Small intestine (tissue), 16 donors: ENCODE measurements at places on chromosomes 3 and 15. TPM values are rescaled to one million over a fixed set of nuclear protein-coding genes. Genes with fewer than 3 reads are reported as not detected.

KLHL6 gene
- polyA plus RNA-seq = 2.0 TPM

SNURF gene
- polyA plus RNA-seq = not detected

TTLL13 gene
- 0.07 TPM for polyA plus RNA-seq

PARP9 gene
- 28.4 TPM for polyA plus RNA-seq

MOBP gene
- polyA plus RNA-seq = 0.37 TPM

DNA sequence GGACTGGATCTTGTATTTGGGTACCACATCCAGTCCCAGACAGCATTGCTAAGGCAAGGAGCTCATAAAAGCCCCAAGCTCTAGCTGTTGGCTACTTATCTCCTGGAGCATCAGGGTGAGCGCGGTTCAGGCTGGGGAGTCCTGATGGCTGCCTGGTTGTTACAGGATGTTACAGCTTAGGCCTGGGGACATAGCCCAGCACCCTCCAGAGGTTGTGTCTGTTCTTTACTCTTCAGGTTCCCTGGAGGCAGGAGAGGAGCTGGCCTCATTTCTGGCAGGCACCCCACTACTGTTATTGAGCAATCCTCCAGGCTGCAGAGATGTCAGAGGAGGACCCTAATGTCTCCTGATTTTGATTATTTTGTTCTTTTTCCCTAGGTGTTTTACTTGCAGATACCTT is 26.6 kb downstream of the APBA2 start:
- no peaks in the 10 kb centered on the region for H3K4me1 ChIP-seq
- no peaks in the 10 kb centered on the region for H3K27me3 ChIP-seq
- DNase-seq = no peak
- no peaks in the 10 kb centered on the region for H3K36me3 ChIP-seq
- H3K27ac ChIP-seq = no peak overlapping the region

- H3K27me3 ChIP-seq = no peaks in the 10 kb centered on the region
- peak overlapping the region; percentile 50 for H3K27ac ChIP-seq
- peaks cover 22% of the 10 kb centered on the region for H3K36me3 ChIP-seq
- no peaks in the 10 kb centered on the region for H3K4me1 ChIP-seq
- DNase-seq = peak; percentile 42
Measured at GRCh38 chr3:125310623-125311081, 64.5 kb downstream of the ZNF148 start.

DNA sequence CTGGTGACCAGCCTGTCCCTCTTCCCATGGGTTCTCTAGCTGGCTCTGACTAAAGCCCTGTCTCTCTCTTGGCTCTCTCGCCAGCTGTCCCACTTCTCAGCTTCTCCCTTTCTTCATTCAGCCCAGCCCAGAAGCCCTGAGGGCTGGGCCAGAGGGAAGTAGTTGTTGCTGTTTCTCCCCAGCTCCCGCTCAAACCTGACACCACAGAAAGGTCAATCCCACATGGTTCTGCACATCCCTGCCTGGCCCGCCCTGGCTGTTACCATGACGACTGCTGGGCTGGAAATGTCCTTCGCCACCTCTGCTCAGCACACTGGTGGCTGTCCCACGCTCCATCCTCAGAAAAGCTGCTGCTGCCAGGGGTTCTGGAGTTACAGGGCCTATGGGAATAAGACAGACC is 25.9 kb downstream of the CCDC32 start:
- no peaks in the 10 kb centered on the region for H3K36me3 ChIP-seq
- no peak overlapping the region for H3K4me3 ChIP-seq
- H3K27me3 ChIP-seq = no peaks in the 10 kb centered on the region
- DNase-seq = no peak
- H3K27ac ChIP-seq = no peak overlapping the region

- no peak overlapping the region for H3K4me3 ChIP-seq
- peak; percentile 19 for DNase-seq
- no peak overlapping the region for H3K27ac ChIP-seq
- no peaks in the 10 kb centered on the region for H3K36me3 ChIP-seq
- no peaks in the 10 kb centered on the region for H3K27me3 ChIP-seq
Measured at GRCh38 chr3:111735243-111735758, 123.8 kb upstream of the PHLDB2 start.

- no peaks in the 10 kb centered on the region for H3K27me3 ChIP-seq
- no peak overlapping the region for H3K4me3 ChIP-seq
- DNase-seq = no peak
- peaks cover 4% of the 10 kb centered on the region for H3K4me1 ChIP-seq
Measured at GRCh38 chr15:52518487-52519371, 10.0 kb downstream of the MYO5A start.

DNA sequence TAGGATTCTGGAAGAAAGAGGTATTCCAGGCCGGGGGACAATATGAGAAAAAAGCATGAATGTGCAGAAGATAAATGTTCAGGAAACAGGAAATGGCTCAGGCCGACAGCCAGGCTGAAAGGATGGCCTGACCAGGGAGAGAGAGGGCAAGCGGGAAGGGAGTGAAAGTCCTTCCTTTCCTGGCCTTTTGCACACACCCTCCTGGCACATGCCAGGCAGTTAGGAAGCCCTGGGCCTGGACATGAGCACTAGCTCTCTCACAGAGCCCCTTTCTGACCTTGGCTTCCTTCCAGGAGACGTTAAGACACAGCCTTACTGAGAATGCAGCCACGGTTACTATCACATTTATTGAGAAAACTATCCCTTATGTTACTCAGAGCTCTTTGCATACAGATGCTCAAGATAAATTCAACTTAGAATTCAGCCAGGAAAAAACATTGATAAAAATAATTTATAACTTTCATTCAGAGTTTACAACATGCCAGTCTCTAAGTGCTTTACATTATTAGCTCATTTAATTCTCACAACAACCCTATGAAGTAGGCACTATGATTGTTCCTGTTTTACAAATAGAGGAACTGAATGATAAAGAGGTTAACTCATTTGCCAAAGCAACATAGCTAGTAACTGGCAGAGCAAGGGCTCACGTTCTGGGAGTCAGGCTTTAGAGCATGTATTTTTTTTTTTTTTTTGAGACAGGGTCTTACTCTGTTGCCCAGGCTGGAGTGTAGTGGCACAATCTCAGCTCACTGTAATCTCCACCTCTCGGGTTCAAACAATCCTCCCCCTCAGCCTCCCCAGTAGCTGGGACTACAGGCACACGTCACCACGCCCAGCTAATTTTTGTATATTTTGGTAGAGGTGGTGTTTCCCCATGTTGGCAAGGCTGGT is 39.4 kb upstream of the SMAD3 start:
- H3K27ac ChIP-seq = peak overlapping the region; percentile 91
- peaks cover 45% of the 10 kb centered on the region for H3K4me1 ChIP-seq
- peak; percentile 41 for DNase-seq
- no peaks in the 10 kb centered on the region for H3K27me3 ChIP-seq
- no peaks in the 10 kb centered on the region for H3K36me3 ChIP-seq
- no peak overlapping the region for H3K4me3 ChIP-seq

GRCh38 chr15:72758182-72758581 is 25.4 kb downstream of the ADPGK start:
- H3K4me1 ChIP-seq = no peaks in the 10 kb centered on the region
- DNase-seq = no peak
- H3K36me3 ChIP-seq = peaks cover 52% of the 10 kb centered on the region

DNA sequence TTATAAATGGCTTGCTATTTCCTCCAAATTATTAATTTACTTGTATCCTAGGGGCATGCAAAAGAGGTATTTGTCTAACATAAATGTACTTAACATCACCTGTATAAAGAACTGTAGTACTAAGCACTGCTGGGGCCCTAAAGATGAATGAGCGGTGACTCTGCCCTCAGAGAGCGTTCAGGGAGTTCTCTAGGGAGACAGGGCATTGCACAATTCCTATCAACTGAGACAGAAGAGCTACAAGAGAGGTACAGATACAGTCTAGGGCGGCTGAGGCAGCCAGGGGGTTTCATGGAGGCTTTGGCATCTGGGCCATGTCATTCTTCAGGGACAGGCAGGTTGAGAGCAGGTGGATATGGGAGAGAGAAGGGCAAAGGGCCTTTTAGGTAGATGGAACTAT is 39.9 kb upstream of the PARL start:
- H3K4me1 ChIP-seq = peaks cover 4% of the 10 kb centered on the region
- H3K27me3 ChIP-seq = no peaks in the 10 kb centered on the region
- no peak for DNase-seq
- peak overlapping the region; percentile 59 for H3K27ac ChIP-seq
- H3K4me3 ChIP-seq = no peak overlapping the region

DNA sequence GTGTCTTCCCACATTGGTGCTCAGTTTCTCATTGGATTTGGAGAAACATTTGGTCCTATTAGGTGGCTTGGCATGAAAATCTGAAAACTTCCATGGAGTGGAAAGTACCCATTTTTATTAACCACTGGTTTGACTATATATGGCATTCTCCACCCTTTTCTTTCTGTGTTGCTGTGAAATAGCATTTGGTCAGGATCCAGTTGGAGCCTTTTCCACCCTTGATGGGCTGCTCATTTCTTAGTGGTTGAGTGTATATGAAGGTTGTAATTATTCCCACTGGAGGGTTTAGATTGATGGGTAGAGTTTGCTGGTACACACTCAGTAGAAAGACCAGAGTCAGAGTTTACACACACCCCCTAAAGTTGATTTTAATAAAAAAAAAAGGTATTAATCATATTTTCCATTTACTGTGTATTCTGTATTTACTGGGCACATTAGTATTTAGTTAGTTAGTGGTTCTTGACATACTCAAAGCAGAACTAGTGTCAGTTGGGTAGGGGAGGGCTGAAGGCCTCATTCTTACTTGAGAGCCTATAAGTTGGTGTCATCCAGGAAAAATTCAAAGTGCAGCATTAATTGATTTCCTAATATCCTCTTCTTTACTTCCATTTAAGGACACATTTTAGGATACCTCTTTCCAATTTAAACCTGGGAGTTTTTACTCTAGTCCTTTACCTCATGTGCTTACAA is 69.5 kb downstream of the FLNB start:
- H3K4me3 ChIP-seq = no peak overlapping the region
- peaks cover 41% of the 10 kb centered on the region for H3K36me3 ChIP-seq
- no peak for DNase-seq
- no peak overlapping the region for H3K27ac ChIP-seq

GRCh38 chr15:59330649-59331048 is 42.0 kb downstream of the MYO1E start:
- H3K27me3 ChIP-seq = no peaks in the 10 kb centered on the region
- peaks cover 7% of the 10 kb centered on the region for H3K36me3 ChIP-seq
- no peak overlapping the region for H3K27ac ChIP-seq
- no peak for DNase-seq

DNA sequence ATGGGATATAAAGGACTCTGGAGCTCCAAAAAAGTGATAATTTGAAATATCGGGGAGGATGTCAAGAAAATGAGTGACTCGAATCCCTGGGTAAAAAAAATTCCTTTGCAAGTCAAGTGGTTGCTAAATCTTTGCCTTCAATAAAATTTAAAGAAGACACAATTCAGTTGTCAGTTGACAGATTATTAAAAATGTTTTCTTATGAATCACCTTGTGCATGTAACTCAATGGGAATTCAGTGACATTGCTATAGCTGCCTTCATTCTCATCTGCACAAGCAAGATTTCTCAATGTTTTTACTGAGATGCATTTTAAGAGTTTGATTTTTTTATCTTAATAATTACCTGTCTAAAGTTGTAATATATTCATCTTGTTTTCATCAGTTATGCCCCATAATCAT is 264.0 kb upstream of the IL12A start:
- DNase-seq = no peak
- H3K4me3 ChIP-seq = no peak overlapping the region
- no peak overlapping the region for H3K27ac ChIP-seq
- H3K36me3 ChIP-seq = no peaks in the 10 kb centered on the region
- no peaks in the 10 kb centered on the region for H3K27me3 ChIP-seq

DNA sequence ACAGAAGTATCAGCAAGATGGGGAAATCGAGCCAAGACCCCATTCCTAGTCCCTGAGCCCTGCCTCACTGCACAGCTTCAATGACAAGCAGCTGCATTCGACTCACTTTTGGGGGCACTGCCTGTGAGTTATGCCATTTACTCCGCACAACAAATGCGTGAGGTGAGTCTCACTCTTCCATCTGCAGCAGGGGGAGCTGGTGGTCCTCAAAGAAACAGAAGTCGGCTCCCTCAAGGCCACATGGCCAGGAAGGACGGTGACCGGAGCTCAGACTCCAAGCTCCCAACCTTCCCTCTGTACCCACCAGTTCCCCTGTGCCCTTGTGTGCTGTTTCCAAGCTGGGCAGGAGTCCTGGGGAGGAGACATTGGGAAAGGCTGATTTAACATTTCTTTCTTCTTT is 127.7 kb upstream of the IQSEC1 start:
- no peaks in the 10 kb centered on the region for H3K27me3 ChIP-seq
- DNase-seq = no peak
- no peaks in the 10 kb centered on the region for H3K36me3 ChIP-seq
- no peak overlapping the region for H3K27ac ChIP-seq

DNA sequence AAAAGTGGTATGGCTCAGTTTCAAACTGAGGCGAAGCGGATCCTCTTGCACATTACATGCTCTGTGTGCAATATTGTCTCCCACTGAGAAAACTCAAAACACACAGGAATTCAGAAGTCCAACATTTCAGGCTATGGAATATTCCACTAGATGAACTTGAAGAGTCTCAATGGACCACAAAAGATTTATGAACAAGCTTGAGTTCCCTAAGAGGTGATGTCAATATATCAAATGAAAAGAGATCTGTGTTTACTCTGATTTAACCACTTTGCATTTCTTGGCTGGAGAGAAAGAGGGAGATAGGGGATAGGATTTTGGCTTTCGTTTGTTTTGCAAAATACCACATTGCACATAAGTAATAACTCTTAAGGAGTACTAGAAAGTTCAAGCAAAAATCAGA is 20.3 kb downstream of the PDZRN3 start:
- no peak overlapping the region for H3K4me3 ChIP-seq
- no peaks in the 10 kb centered on the region for H3K27me3 ChIP-seq
- H3K4me1 ChIP-seq = peaks cover 4% of the 10 kb centered on the region
- H3K36me3 ChIP-seq = no peaks in the 10 kb centered on the region
- no peak for DNase-seq

GRCh38 chr3:158775426-158776410 is 26.1 kb upstream of the MFSD1 start:
- no peak overlapping the region for H3K4me3 ChIP-seq
- no peak for DNase-seq
- H3K36me3 ChIP-seq = no peaks in the 10 kb centered on the region
- no peaks in the 10 kb centered on the region for H3K27me3 ChIP-seq
- peaks cover 7% of the 10 kb centered on the region for H3K4me1 ChIP-seq
- H3K27ac ChIP-seq = no peak overlapping the region

GRCh38 chr3:64303881-64304280 is 78.6 kb upstream of the PRICKLE2 start:
- DNase-seq = no peak
- H3K36me3 ChIP-seq = no peaks in the 10 kb centered on the region
- H3K4me3 ChIP-seq = no peak overlapping the region
- no peak overlapping the region for H3K27ac ChIP-seq

DNA sequence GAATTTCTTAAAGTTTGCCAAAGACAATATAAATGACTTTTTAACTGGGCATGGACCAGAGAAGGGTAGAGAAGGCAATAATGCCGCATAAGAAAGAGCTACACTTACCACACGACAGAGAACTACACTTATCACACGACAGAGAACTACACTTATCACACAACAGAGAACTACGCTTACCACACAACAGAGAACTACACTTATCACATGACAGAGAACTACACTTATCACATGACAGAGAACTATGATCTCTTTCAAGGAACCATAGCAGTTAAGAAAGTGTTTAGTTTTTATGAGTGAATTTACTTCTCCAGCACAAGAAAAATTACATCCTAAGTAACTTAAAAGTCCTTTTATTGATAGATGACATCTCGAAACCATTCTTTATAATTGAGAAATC is 32.0 kb downstream of the DCUN1D1 start:
- no peaks in the 10 kb centered on the region for H3K4me1 ChIP-seq
- no peaks in the 10 kb centered on the region for H3K27me3 ChIP-seq
- H3K27ac ChIP-seq = no peak overlapping the region
